ENCODE measurements at places on chromosomes 6 and 20. TPM values are rescaled to one million over a fixed set of nuclear protein-coding genes. Genes with fewer than 3 reads are reported as not detected.

DNA sequence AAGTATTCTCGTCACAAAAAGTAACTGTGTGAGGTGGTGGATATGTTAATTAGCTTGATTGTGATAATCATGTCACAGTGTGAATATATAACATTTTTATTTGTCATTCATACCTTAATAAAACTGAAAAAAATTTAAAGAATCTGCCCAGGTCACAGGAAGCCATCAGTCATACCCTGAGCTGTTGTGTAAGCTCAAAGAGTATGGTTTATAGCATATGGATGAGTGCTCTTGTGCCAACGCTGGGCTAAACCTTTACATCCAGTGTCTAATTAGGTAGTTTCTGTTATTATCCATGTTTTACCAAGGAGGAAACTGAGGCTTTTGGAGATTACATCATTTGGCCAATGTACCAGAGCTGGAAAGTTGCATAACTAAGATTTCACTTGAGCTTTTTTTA, 11.4 kb downstream of the PKIG start:
- no peak for DNase-seq

ALDH8A1 gene
- polyA plus RNA-seq = 5.4 TPM

- DNase-seq = no peak
These were observed 249.3 kb downstream of the TBX18 start for GRCh38 chr6:84515067-84515466.

SLC4A11 gene
- polyA plus RNA-seq = 0.55 TPM

GRCh38 chr20:52991830-52992229, 19.7 kb downstream of the TSHZ2 start:
- no peak for DNase-seq

DNA sequence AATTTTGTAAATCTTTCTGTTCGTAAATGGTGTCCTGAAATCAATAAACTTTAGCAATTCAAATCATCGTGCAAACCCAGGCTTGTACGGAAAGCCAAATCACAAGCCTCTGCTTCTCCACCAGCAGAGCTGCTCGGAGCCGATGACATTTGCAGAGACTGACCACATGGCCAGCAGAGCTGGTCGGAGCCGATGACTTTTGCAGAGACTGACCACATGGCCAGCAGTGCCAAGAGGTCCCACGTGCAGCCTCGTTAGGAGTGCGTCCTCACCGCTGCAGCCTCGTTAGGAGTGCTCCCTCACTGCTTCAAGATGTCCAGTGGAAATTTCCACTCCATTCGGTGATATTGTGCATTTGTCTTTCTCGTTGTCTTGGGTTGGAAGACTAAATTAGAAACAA, 28.5 kb downstream of the SMOC2 start:
- no peak for DNase-seq

DLL1 gene
- 2.4 TPM for polyA plus RNA-seq

DNA sequence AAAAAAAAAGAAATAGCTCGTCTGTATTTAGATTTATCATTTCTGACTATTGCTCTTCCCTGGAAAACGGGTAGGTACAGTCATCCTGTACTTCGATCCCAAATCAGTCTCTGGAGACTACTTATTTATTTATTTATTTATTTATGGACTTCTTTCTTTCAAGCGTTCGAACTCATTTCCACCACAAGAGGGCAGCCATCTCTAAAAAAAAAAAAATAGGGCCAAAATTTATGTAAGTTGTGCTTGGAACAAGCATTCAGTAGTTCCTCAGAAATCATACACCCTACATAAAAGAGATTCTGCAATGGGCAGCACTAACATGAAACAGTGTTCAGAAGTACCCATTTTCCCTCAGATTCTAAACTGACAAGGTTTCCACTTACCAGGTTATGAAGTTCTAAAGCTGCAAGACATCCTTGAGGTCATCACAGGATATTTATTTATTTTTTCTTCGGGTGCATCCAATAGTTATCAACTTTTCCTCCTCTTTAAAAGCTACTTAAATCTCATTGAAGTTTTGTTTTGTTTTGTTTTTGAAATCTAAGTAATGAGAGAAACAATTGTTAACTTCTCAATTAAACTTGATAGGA, 1.9 kb upstream of the BMP2 start:
- DNase-seq = no peak

- no peak for DNase-seq
These were observed 123.4 kb upstream of the MAFB start for GRCh38 chr20:40812415-40812925.

PKIB gene
- 0.99 TPM for polyA plus RNA-seq

ZNF184 gene
- 5.3 TPM for polyA plus RNA-seq

GRCh38 chr6:161316531-161316930, 42.7 kb upstream of the AGPAT4 start:
- no peak for DNase-seq
